Stimulated activated CD8-positive, alpha-beta memory T cell treated with anti-CD3 and anti-CD28 coated beads, Interleukin-4, amount 100 ng/mL, for 1 hour (primary cell): ENCODE measurements at places on chromosomes 2 and 18.

GRCh38 chr2:229713371-229714079 lies 830 bp downstream of the DNER start:
- DNase-seq: no peak

- no peak for DNase-seq
These were observed 948.2 kb upstream of the FAM98A start for GRCh38 chr2:34547340-34547739.

DNA sequence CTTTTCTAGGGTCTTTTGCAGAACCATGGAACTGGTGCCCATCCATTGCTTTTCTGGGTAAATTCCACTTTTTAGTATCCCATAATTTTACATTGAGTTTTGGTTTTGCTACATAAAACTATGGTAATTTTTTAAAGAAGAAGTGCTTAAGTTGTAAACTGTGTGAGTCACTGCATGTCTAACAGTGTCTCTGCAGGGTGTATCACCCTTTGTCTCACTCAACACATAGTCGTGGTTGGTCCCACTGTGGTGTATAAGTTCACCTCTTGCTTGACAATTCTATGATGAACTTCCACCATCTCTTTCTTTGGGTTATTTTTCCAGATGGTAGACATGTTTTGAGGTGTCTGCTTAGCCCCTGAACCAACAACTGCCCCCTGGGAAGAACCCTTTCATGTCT lies 10.5 kb downstream of the SCTR start:
- DNase-seq: no peak

DNA sequence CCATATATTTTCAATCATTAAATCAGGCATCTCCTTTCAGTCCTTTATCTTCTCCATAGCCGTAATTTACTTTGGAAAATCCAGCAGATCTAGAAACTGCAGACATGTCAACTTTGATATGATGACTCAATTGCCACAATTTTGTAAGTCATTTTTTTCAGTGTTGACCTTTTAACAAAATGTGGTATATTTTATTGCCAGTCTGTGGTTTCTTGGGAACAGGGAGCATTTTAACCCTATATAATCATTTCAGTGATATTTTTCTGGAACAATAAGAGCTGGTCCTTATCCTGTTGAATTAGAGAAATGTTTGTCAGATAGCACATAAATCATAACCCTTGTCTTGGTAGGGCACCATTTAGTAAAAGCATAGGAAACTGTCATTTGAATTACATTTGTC lies 90.9 kb upstream of the UBXN4 start:
- no peak for DNase-seq

- DNase-seq: no peak
These were observed 1096.6 kb downstream of the TSN start for GRCh38 chr2:122851972-122852531.

DNA sequence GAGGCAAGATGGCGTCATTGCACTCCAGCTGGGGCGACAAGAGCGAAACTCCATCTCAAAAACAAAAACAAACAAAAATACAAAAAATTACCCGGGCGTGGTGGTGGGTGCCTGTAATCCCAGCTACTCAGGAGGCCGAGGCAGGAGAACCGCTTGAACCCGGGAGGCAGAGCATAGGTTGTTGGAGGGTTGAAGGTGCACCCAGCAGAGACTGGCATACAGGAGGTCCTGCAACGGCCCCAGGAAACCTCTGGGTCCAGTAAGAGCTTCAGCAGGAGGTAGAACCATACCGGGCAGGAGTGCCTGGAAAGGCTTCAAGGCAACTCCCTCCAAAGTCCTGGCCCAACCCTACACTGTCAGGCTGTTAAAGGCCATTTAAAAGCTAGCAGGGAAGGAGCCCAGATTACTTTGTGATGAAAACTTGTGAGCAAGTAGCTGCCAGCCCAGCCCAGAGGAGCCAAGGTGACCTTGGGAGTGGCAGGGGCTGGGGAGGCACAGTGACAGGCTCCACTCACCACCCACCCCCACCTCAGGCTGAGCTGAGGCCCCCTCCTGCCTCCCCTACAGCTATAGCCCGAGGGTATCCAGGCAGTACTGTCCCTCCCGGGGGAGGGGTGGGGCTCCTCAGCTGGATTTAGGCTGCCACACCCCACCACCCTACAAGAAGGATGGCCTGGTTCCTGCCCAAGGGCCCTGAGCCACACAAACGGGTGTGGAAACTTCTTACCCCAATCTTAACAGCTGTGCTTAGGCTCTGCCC lies 28.1 kb downstream of the TFCP2L1 start:
- no peak for DNase-seq

DNA sequence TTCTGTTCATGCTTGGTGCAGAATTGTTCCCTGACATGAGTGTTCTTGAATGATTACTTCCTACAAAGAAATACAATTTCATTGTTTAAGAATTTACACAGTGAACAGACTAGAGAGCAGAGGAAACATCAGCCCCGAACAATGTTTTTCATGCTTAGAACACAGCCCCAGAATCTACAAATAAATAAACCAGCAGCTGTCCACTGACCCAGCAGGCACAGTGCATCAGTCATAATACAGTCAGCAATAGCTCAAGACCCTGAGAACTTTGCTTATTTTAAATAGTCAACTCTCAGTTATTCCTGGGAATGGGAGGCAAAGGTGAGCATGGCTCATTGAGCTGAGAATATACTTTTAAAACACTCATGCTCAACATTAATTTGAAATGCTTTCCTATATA lies 38.4 kb downstream of the XIRP2 start:
- no peak for DNase-seq

DNA sequence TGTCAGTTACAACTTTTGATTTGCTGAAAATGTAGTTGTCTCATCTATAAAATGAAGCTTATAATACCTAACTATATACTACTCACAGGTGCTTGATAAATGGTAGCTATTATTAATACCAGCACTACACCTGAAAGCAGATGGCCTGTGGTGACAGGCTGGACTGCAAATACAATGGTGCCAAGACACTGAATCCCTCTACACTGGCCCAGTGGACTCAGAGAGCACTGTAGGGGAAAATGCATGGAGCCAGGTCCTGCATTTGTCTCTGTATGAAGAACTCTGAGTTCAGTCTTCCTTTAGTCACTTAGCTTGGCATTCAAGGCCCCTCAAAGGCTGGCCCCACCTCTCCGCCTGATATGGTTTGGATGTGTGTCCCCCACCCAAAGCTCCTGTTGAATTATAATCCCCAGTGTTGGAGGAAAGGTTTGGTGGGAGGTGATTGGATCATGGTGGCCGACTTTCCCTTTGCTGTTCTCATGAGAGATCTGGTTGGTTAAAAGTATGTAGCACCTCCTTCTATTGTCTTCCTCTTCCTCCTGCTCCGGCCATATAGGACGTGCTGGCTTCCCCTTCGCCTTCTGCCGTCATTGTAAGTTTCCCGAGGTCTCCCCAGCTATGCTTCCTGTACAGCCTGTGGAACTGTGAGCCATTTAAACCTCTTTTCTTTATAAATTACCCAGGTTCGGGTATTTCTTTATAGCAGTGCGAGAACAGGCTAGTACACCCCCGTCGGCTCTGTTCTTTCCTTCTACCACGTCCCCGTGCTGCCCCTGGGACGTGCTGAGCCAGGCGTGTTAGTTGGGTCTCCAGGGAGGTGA lies 11.1 kb upstream of the NTSR2 start:
- no peak for DNase-seq
